ENCODE measurements at places on chromosomes 3 and 15.

DNA sequence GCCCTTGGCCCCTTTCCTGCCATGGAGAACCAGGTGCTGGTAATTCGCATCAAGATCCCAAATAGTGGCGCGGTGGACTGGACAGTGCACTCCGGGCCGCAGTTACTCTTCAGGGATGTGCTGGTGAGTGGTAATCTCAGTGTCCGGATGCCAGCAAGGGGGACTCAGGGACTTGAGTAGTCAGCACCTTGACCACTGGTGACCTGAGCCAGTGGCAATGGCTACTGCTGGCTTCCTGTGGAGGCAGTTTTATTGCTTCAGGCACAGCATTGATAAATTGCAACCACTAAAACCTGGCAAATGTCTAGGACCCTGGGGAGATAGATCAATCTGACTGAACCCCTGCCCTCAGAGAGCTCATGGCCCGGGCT lies 830 bp downstream of the MAP2K5 start:
- peak; percentile 24 for DNase-seq

DNA sequence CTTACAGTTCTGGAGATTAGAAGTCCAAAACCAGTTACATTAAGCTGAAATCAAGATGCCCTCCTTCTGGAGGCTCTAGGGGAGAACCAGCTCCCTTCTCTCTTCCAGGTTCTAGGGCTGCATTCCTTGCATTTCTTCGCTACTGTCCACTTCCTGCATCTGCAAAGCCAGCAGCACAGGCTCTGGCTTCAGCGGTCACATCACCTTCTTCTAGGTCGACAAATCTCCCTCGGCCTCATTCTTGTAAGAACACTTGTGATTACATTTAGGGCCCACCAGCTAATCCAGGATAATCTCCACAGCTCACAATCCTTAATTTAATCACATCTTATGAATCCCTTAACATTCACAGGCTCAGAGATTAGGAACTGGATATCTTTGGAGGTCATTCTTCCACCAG lies 73.8 kb downstream of the MINAR1 start:
- no peak for DNase-seq

GRCh38 chr3:71936681-71937080 lies 151.7 kb upstream of the PROK2 start:
- no peak for DNase-seq

- DNase-seq: no peak
Observed at GRCh38 chr15:50744601-50745000, 20.9 kb downstream of the SPPL2A start.

DNA sequence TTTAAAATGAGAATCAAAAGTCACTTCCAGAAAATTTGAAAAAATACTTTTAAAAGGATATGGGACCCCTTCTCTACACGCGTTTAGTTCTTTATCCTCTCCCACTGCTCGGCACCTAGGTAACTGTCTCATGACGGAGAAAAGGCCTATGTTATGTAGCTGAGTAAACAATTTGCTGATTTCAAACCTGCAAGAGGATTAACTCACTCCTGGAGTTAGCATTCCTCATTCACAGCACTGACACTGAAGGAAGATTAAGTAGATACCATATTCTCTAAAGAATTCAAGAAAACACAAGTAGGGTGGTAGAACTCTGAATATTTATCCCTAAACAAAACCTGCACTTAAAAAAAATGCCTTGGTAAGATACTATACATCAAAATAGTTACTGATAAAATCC lies 30.2 kb upstream of the PYGO1 start:
- no peak for DNase-seq

DNA sequence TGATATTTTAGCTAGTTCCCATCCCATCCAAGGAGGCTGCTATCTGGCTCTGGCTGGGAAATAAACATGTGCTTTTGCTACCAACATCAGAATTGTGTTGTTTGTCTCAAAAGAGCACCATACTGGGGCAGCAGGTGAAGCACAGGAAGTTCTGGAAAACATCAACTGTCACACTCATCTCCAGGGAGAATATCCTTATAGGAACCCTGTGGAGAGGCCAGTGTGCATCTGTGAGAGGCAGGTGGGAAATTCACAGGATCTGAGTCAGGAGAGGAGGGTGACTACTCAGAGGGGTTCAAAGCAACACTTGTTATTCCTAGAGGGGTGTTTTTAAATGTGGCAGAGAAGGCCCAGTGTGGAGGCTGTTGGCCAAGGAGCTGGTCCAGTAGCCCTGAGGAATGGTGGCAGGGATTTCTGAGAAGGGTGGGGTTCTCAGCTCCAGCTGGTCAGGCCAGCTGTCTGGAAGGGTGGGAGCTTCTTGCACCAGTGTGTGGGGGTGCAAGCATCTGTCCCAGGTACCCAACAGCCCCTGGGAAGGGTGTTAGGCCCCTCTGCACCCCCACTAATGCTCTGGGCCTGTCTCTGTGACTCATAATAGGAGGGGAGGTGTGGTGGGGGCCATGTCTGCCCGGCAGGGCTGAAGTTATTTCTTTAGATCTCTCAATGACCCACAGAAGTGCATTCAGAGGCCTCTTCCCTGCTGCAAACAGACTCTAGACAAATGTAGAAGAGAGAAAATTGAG lies 28.7 kb downstream of the RPSA start:
- DNase-seq: no peak

GRCh38 chr3:43022121-43022520 lies 43.0 kb downstream of the GASK1A start:
- DNase-seq: no peak

DNA sequence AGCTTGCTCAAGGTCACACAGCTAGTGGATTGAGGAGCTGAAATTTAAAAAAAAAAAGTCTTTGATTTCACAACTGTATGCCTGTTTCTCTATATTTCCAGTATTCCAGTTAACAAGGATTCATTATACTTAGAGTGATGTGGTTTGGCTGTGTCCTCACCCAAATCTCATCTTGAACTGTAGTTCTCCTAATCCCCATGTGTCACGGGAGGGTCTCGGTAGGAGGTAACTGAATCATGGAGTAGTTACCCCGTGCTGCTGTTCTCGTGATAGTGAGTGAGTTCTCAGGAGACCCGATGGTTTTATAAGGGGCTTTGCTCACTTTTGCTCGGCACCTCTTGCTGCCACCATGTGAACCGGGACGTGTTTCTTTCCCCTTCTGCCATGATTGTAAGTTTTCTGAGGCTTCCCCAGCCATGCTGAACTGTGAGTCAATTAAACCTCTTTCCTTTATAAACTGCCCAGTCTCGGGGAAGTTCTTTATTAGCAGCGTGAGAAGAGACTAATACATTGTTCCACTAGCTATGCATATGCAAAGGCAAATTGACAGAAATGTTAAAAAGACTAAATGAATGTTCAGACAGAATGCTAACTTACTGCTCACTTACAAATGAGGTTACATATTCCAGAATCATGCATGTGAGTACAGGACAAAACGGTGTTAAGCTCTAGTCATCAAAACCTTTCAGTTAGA lies 1101.9 kb downstream of the ROBO1 start:
- DNase-seq: no peak

DNA sequence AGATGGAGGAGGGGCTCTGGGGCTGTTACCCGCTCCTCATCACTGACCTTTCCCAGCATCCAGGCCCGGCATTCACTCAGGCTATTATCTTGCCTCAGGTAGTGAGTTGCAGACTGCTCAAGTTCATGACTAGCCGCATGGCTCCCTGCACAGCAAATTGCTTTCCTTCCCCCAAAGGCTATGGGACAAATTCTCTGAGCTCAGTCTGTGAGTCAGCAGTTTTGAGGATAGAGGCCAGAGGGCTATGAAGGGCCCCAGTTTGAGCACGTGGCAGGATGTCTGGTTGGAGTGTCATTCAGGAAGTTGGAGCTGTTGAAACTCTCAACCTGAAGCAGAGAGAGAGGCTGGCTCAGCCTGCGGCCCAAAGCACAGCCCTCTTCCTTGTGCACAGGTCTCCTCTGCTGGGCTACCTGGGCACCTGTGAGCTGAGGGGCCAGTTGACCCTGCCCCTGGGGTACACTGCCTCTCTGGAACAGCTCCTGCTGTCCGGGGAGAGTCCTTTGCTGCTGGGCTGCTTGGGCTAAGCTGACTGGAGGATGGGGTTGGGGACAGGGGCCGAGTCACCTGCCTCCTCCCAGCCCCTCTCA lies 7.9 kb downstream of the FAH start:
- DNase-seq: no peak

- no peak for DNase-seq
Observed at GRCh38 chr3:40170395-40170794, 139.1 kb upstream of the EIF1B start.

- DNase-seq: peak; percentile 31
Observed at GRCh38 chr3:64685331-64685799, 2.4 kb downstream of the ADAMTS9 start.

- DNase-seq: no peak
Observed at GRCh38 chr3:7001370-7001769, 140.5 kb downstream of the GRM7 start.

GRCh38 chr3:57382933-57383332 lies 90.4 kb upstream of the ASB14 start:
- no peak for DNase-seq

- peak; percentile 69 for DNase-seq
Observed at GRCh38 chr15:73564255-73564654, 68.9 kb downstream of the NPTN start.

GRCh38 chr3:100376301-100376700 lies 24.6 kb downstream of the TOMM70 start:
- DNase-seq: no peak

GRCh38 chr3:185205865-185206264 lies 48.0 kb downstream of the EHHADH start:
- no peak for DNase-seq

DNA sequence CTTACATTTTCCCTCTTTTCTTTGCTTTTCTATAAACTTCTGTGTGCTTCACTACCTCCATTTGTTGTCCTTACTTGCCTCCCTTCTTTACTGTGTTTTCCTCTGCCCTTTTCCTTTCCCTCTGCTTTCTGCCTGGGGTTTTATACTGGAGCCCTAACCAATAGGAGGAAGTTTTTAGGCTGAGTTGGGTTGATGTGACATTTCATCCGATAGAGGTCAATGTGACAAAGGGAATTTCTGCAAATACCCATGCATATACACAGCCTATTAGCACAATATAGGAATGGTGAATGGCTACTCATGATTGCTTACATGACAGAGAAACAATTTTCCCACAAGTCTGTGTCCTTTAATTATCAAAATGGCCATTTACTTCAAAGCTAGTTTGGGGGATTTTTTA lies 153.0 kb upstream of the ARPP21 start:
- DNase-seq: no peak

- no peak for DNase-seq
Observed at GRCh38 chr3:83738202-83738601, 1220.6 kb upstream of the CADM2 start.

GRCh38 chr15:74053941-74054529 lies 28.3 kb downstream of the GOLGA6A start:
- peak; percentile 31 for DNase-seq

Data from spinal cord (tissue), 10 donors.